ENCODE measurements at places on chromosomes 13 and 19.

DNA sequence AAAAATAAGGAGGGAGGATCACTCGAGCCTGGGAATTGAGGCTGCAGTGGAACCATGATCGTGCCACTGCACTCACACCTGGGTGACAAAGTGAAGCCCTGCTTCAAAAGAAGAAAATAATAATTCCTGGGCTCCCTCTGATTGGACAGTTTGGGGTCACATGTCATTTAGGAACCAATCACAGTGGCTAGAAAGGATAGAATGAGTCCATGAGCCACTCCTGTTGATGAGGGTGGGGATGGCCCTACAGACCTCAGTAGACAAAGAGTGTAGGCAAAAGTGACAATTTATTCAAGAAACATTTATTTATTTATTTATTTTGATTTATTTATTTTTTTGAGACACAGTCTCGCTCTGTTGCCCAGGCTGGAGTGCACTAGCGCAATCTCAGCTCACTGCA lies 26.8 kb upstream of the ADGRE5 start:
- DNase-seq, result no peak

- DNase-seq, result no peak
Observed at GRCh38 chr19:3357271-3357991, 9.0 kb upstream of the NFIC start.

DNA sequence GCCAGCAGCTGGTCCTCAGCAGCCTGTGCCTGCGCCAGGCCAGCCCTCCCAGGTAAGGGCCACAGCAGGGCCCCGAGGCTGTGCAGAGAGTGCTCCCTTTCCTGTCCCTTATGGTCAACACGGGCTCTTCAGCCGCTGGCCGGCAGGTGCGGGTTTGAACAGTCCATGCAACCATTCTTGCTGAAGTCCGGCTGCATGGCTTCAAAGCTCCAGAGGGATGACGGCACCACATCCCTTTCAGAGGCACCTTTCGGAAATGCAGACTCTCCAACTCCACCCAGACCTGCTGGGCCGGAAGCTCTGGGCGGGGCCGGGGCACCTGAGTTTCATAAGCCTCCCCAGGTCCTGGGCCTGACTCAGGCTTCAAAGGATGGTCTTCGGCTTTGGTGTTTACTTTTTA lies 81.3 kb downstream of the SPACA7 start:
- no peak for DNase-seq

DNA sequence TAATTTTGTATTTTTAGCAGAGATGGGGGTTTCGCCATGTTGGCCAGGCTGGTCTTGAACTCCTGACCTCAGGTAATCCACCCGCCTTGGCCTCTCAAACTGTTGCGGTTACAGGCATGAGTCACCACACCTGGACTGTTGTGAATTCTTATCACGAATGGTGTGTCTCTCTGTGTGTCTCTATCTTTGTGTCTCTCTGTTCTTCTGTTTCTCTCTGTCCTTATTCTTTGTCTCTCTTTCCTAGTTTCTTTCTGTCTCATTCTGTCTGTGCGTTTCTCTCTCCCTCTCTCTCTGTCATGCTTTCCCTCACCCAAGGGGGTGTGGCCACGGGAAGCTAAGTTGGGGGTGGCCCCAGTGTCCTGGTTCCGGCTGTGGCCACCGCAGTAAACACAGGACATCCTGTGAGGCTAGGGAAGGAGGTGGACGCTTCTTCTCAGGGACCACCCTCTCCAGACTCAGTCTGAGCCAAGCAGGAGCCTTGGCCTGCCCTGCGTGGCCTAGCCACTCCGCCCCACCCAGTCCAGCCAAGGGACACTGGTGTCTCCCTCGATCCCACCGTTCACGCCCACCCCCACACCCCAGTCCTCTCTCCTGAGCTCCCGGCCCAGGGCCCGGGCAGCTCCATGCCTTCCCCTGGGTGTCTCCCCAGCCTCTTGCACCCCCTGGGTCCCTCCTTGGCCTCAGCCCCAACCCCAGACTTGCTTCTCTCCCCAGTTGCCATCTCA lies 3.9 kb upstream of the PRX start:
- DNase-seq, result no peak

- DNase-seq, result no peak
Observed at GRCh38 chr13:73835138-73835721, 299.0 kb downstream of the KLF12 start.

DNA sequence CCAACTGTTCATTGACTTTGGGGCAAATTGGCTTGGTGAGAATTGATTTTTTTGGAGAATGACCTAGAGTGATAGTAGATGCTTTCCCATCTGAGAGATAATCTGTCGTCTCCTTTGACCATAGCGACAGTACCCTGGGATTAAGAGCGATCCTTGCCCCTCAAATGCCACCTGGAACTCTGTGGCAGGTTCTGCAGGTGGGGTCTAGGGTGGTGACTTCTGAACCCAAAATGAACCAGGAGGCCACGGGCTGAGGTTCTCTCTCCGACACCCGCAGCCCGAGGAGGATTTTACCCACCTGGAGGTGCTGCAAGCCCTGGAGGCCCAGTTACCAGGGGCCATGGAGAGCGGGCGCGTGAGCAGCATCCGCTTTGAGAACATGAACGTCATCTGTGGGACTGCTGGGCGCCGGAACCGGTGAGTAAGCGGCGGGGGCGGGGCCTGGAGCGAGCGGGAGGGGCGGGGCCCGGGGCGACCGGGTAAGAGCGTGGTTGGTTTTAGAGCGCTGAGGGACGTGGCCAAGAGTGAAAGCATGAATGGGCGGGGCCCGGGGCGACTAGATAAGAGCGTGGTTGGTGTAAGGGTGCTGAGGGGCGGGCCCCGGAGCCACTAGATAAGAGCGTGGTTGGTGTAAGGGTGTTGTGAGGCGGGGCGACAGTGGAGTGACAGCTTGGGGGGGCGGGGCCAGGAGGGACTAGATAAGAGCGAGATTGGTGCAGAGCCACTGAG lies 8.6 kb downstream of the C19orf81 start:
- peak; percentile 94 for DNase-seq

DNA sequence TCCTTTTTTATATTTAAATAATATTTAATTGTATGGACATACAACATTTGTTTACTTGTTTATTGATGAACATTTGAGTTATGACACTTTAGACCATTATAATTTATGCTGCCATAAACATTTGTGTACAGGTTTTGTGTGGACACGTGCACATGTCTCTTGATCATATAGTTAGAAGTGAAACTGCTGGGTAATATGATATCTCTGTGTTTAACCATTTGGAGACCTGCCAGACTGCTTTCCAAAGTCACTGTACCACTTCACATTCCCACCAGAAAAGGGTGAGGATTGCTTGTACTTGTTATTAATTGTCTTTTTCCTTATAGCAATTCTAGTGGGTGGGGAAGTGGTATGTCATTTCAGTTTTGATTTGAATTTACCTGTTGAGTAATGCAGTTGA lies 145.6 kb upstream of the KLHL1 start:
- no peak for DNase-seq

GRCh38 chr13:37047032-37047431 lies 12.5 kb downstream of the SUPT20H start:
- no peak for DNase-seq

GRCh38 chr13:66040506-66040905 lies 1189.6 kb downstream of the PCDH9 start:
- DNase-seq, result no peak

All from frontal cortex (tissue), 4 donors.